ENCODE measurements at places on chromosomes 5 and 9.

DNA sequence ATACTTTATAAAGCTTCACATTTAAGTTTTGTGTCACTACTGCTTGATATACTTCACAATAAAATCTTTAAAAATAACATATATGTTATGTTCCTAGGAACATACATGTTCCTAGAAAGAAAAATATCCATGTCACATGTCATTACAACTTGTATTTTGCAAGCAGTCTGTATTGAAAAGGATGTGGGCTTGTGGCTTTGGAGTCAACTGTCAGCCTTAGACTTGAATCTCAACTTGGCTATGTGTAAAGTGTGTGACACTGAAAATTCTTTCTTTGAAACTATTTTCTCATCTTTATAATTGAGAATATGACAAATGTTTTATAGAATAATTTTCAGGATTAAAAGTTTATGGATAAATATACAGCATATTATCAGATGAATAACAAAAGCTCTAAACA lies 273.1 kb downstream of the KIAA0825 start:
- no peak for DNase-seq

DNA sequence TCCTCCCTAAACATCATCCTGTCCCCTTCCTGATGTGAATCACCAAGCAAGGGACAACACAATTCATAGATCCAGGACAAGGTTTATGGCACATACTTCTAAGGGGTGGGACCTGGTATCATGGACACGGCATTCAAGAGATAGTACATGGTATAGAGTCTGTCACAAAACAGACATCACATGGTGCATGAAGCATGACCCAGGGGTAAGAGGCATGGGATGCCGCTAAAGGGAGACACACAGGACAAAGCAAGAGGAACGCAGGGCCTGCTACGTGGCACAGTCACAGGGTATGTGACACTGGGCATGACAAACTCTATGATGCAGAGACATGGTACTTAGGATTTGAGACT lies 20.7 kb downstream of the GSN start:
- peak; percentile 79 for DNase-seq

- DNase-seq = no peak
Observed at GRCh38 chr5:80926536-80926935, 33.6 kb upstream of the RASGRF2 start.

DNA sequence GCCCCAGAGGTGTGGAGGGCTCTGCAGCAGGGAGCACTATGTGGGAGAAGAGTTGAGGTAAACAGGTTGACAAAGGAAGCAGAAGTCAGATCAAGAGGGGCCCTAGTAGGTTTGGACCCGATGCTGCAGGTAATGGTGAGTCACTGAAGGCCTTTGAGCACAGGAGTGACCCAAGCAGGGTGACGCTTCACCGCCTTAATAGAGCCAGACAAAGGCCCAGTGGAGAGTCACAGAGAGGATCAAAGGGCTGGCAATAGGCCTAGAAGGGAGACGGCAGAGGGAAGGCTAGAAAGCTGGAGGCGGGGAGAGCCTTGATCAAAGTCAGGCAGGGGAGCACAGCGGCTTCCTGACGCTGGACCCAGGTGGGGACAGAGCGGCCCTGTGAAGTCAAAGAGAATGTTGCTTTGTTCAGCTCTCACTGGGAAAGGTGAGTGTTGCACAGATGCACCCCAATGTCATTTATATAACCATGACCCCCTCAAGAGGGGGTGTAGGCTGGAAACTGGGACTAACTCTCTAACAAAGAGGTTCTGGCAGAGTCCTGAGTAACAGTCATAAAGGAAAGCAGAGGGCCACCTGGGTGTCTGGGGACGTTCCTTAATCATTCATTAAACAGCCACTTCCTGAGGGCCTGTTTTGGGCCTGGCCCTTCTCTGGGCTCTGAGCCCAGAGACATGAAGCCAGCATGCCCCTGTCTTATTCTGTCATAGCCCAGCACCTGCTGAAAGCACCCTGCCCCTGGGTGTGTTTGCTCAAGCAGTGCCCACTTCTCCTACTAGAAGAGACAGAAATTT lies 9.8 kb upstream of the CPLX2 start:
- no peak for DNase-seq

- DNase-seq = no peak
Observed at GRCh38 chr9:108197008-108197365, 658.8 kb downstream of the ACTL7B start.

DNA sequence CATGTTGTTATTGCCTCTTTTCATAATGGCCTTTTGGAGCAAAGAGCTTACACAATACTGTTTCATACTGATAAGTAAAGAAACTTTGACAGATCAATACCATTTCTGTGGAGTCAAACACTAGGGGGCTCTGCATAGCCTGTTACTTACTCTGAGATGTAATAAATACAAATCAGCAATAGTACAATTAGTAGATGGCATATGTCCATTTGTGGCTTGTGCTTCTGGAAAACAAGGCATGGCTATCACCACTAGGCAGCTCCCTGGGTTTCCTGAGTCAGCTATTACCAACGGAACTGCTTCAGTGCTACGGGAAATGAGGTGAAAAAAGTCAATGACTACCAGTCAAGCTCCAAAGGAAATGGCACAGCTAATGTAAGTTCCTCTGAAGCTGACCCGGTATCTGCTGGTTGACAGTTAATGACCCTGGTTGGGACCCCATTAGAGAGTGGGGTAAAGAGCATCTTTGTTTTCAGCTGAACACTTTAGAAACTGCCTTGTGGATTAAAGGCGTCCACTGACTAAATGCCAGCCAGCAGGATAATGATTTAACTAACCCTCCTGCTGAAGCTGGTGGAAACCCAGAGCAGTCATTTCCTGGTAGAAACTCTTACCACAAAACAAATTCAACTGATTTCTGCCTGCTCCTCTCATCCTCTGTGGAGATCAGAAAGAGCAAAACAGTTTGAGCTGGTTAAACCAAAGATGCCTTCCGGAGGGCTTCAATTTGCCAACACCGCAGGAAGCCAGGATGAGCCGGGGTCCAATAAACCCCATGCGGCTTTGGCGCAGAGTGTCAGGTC lies 69.0 kb upstream of the FAM169A start:
- no peak for DNase-seq

- DNase-seq = no peak
Observed at GRCh38 chr9:18382243-18382642, 91.7 kb upstream of the ADAMTSL1 start.

DNA sequence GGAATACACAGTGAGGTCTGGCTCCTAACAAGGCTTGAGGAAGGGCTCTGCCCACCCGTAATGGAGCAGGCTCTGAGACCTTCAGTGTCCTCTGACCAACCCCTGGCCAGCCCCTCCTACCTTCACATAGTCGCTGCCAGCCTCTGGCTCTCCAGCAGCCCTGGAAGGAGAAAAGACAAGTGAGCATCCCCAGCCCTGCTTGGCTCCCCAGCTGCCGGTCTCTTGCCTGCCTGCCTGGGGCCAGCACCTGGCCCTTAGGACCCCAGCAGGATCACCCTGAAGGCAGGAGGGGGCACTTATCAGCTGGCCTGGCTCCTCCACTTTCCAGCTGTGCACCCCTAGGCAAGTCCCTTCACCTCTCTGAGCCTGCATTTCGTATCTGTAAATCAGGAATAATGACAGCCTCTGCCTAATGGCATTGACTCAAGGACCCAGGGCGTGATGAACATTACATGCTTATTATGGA lies 16.9 kb downstream of the SH2D3C start:
- DNase-seq = no peak

DNA sequence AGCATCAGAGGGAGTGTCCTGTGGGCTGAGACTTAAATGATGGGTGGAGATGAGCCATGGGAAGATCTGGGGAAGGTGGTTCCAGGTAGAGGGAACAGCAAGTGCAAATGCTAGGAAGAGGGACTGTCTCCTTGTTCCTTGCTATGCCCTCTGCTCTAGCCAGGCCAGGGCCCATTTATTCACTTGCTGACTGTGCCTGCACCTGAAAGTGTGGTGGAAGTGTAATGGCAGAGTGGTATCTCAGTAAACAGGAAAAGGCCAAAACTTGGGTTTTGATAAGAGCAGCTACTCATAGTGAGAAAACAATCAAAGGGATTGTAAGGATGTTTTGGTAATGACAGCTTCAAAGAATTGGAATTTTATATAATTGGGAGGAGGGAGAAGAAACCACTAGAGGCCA lies 32.4 kb downstream of the TLE4 start:
- DNase-seq = no peak
